ENCODE measurements at places on chromosomes 3 and 15.
A peak's percentile ranks its signal among the peaks of the same experiment; 100 is the strongest.

DNA sequence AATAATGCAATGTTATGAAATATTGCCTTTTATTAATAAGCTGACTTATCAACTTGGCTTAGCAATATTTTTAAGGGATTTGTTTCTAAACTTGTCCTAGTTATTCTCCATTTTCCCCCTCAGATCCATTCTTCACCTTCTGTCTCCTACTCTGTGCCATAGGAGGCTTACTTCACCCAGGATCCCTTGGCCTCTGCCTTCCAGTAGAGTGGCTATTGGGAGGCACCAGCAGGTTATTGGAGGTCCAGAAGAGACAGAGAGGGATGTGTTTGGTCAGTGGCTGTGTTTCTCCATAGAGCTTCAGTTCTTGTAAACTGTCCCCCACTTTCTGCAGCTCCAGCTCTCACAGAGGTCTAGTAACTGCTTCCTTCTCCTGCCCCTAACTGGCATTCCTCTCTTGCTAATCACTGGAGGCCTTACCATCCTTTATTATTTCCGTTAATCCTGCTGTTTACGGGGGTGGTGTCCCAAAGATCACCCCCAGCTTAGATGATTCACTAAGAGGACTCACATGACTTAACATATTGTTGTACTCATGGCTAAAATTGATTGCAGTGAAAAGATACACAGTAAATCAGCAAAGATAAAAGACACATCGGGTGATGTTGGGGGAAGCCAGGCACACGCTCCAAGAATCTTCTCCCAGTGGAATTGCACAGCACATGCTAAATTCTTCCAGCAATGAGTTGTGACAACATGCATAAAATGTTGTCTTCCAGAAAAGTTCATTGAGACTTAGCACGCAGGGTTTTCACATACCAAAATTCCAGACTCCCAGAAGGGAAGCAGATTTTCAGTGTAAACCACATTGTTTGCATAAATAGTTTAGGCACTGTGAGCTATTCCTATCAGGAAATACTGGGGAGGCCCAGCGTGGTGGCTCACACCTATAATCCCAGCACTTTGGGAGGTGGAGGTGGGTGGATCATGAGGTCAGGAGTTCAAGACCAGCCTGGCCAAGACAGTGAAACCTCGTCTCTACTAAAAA is 67.5 kb downstream of the RPL22L1 start:
- DNase-seq: no peak

GRCh38 chr15:88006146-88006545 is 250.4 kb downstream of the NTRK3 start:
- no peak for DNase-seq

DNA sequence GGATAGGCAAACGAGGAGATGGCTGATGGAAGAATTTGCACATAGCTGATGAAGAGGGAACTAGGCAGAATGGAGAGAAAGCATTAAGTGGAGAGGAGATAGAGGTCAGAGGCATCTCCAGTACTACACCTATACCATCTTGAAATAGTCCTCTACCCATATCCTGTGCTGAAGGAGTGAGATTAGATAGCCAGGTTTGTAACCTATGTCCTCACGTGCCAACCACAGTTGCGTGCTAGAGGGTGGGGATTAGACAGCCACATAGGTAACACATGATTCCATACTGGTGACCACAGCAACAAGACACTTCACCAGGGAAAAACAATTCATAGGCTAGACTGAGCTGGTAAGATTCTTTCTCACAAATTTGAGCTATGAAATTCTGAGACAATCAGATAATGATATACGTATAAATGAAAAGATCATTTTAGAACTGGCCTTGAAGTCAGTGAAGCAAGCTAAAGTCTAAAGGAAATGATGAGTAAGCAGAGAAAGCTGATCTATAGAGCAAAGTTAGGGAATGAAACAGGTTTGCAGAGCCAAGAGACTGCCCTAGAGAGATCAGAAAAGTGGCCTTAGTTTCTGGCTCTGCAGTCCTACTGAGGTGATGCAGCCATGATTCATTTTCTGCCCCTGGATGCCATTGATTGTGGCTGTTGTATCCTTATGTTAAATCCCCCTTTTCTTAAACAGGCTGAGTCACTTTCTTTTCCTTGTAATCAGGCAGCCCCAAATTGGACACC is 17.7 kb downstream of the MYNN start:
- no peak for DNase-seq

- DNase-seq: no peak
These were observed 1.9 kb downstream of the VGLL3 start for GRCh38 chr3:86989006-86989405.

DNA sequence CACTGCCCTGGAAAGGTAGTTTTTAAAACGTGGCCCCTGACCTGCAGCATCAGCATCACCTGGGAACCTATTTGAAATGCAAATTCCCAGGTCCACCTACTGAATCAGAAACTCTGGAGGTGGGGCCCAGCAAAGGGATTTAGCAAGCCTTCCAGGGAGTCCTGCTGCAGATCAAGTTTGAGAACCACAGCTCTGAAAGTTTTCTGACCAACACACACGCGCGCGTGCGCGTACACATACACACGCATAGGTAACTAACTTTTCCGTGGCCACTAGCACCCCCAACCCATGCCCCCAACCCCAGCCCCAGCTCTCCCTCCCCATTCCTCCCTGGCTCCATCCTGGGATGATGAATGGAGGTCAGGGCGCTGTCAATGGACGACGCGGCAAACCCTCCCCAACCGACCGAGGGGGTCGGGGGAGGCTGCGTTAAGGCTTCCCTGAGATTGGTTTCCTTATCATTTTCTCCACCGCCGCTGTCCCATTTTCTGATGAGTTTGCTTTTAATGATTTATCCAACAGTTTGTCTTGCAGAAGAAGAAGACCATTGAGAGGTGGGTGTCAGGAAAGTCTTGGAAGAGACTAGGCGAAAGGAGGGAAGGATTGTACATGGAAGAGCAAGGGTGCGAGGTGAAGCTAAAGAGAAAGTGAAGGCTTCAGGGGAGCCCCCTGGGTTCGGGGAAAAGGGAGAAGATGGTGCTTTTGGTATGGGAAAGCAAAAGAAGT is 590 bp upstream of the BOC start:
- no peak for DNase-seq

DNA sequence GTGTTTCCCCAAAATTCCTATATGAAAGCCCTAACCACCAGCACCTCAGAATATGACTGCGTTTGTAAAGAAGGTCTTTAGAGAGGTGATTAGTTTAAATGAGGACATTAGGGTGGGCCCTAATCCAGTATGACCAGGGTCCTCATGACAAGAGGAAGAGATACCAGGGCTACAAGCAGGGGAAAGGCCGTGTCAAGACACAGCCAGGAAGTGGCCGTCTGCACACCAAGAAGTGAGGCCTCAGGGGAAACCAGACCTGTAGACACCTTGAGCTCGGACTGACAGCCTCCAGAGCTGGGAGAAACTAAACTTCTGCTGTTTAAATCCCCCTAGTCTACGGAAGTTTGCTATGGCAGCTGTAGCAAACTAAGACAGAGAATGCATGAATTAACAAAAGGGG is 14.2 kb downstream of the KIF7 start:
- DNase-seq: no peak

GRCh38 chr15:85691350-85692240 is 103.1 kb downstream of the KLHL25 start:
- DNase-seq: no peak

DNA sequence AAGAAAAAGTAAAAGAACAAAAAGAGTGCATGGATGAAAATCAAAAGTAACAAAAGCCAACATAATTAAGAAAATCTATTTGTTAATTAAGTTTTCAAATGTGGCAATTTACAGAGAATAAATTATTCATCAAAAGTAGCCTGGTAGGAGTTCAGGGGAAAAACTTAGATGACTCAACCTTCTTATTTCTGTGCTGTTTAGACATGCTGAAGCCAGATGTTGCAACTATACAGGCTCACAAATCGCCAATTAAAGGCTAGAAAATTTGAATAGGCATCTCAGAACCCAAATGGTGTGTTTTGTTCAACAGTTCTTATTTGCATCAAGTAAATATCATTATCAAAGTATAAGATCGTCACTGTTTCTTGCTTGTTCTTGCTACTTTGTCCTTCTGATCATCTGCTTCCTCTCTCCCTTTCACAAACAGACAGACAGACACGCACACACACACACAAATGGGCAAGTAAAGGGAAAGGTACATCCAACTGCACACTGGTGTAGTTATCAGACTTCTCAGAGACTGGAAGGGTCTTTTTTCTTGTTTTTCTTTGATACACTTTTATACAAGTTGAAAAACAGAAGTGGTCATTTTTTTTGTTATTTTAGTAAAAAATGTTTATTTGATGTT is 572.2 kb downstream of the MECOM start:
- no peak for DNase-seq

GRCh38 chr3:172245241-172245640 is 203.0 kb downstream of the GHSR start:
- DNase-seq: no peak

- DNase-seq: no peak
These were observed 427.2 kb upstream of the CBLB start for GRCh38 chr3:106296062-106296461.

DNA sequence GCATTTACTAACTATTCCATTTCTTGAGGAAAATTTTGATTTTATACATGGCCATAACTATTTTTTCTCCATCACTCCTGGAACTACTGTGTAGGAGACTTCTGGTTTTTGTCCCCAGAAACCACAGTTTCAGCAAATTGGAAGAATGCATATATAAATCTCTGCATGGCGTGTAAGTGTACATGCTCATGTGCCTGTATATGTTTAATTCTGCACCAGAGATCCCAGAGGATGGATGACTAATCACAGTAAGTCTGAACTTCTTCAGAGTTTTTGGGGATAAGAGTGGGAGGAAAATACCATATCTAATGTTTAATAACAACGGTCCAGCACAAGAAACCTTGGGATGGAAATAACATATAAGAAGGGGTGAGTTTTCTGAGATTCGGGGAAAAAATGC is 10.9 kb upstream of the COL6A6 start:
- DNase-seq: no peak

DNA sequence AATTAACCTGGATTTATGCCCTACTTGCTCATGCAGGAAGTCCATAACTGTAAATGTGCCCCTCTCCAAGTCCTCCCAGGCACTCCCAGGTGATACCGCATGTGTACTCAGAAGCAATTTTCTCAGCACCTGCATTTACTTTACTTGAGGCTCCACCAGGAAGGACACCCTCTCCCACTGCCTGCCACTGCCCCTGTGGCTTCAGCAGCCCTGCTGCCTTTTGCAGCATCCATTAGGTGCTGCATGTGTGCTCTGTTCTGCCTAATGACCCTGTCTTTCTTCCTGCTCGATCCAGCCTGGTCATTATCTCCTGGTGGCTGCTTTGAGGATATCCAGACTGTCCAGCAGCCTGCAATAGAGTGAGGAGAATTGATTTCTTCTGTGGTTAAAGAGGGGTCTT is 107.6 kb upstream of the SEMA6D start:
- DNase-seq: no peak

DNA sequence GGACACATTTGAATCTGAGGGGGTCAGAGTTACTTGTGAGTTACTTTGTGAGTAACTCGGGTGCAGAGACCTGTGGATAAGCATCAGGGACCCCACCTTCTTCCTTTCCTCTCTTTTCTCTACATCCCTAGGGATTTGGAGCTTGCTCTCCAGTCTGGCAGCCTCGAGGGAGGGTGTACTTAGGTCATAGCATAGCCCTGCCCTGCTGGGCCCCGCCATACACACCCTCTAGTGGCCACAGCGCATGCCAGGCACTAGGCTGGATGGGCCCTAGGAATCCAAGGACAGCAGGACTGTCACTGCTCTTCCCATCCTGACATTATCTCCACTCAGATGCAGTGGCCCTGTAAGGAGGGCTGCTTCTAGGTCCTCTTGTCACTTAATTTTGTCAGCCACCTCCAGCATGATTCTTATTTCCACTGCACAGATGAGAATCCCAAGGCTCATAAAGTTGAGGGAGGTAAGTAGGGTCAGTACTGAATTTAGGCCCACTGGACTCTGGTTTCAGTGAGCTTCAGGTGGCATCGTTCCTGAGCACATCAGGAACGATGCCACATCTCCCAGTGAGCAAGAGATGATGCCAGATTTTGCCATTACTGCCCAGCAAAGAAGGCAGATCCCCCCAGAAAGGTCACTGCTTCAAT is 3.6 kb upstream of the SMAD6 start:
- peak; percentile 88 for DNase-seq

DNA sequence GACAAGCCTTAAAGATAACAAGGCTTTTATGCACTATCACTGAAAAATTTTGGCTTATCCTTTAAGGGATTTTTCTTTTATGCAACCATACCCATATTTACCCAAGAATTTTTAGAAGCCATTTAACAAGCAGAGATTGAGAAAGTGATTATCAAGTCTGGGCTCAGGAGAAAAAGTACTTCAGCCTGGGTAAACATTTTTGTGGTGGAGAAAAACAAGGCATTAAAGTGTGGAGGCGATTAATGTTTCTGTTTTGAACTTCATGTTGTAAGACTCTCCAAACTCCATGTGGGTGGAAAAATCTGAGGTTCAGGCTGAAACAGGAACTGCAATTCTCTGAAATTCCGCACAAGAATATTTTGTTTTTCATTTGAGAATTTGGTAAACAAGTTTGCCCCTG is 260.4 kb upstream of the KCNMB2 start:
- DNase-seq: no peak

GRCh38 chr15:61564785-61565184 is 335.7 kb upstream of the RORA start:
- no peak for DNase-seq

DNA sequence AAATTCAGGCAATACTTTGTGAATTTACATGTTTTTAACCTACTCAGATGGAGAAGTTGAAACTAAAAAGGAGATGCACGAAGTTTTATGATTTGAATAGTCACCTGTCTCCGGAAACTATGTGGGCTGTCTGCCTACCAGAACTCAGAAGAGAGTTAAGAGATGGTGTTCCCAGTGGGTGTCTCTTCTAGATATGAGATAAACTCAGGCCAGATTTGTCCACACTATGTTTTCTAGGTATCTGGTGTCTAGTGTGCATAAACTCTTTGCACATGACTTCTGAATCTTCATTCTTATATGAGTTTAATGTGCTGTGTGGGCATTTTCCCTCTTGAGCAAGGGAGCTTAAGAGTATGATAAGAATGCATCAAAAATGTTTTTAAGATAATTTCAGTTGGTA is 222.8 kb downstream of the FOXP1 start:
- DNase-seq: no peak

GRCh38 chr3:115666920-115667737 is 43.8 kb downstream of the GAP43 start:
- no peak for DNase-seq

DNA sequence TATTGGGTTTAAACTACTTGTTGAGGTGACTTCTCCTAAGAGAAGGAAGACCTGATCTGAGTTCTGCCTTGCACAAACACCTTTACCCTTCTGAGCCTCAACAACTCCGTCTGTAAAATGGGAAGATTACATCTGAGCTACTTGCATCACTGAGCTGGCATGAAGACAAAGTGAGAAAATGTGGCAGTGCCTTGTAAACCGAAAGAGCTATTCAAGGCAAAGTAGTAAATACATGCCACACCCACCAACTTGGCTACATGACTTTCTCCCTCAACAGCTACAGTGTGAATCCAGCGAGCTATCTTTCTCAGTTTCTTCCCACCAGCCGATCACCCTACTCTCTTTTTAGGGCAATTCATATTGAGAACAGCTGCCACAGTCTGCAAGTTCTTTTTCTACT is 148.3 kb downstream of the FOXB1 start:
- DNase-seq: no peak

All from ascending aorta (tissue), 2 donors.